ENCODE measurements at places on chromosomes 3 and 15. TPM values are rescaled to one million over a fixed set of nuclear protein-coding genes. Genes with fewer than 3 reads are reported as not detected.

DNA sequence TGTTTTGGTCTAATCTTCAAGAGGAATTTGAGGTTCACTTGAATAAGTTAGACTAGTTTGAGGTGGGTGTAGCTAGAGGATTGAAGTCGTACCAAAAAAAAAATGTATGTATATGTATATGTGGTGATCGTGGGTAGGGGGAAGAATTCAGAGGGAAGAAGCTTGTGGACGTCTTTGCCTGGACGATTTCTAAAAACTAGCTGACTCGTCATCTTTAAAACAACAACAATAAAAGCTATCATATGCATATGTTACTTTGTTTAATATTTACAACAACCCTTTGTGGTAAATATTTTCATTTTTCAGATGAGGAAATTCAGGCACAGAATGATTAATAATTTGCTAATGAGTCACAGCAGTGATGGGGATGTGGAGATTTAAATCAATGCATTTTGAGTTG is 18.1 kb downstream of the RNF111 start:
- DNase-seq = no peak
- no peaks in the 10 kb centered on the region for H3K4me1 ChIP-seq
- H3K4me3 ChIP-seq = no peak overlapping the region
- H3K27ac ChIP-seq = no peak overlapping the region
- H3K36me3 ChIP-seq = peaks cover 12% of the 10 kb centered on the region
- no peaks in the 10 kb centered on the region for H3K27me3 ChIP-seq

GRCh38 chr3:141272906-141273662 is 41.5 kb downstream of the PXYLP1 start:
- no peak overlapping the region for H3K27ac ChIP-seq
- H3K4me1 ChIP-seq = no peaks in the 10 kb centered on the region
- H3K27me3 ChIP-seq = no peaks in the 10 kb centered on the region
- H3K36me3 ChIP-seq = peaks cover 4% of the 10 kb centered on the region
- DNase-seq = no peak

DNA sequence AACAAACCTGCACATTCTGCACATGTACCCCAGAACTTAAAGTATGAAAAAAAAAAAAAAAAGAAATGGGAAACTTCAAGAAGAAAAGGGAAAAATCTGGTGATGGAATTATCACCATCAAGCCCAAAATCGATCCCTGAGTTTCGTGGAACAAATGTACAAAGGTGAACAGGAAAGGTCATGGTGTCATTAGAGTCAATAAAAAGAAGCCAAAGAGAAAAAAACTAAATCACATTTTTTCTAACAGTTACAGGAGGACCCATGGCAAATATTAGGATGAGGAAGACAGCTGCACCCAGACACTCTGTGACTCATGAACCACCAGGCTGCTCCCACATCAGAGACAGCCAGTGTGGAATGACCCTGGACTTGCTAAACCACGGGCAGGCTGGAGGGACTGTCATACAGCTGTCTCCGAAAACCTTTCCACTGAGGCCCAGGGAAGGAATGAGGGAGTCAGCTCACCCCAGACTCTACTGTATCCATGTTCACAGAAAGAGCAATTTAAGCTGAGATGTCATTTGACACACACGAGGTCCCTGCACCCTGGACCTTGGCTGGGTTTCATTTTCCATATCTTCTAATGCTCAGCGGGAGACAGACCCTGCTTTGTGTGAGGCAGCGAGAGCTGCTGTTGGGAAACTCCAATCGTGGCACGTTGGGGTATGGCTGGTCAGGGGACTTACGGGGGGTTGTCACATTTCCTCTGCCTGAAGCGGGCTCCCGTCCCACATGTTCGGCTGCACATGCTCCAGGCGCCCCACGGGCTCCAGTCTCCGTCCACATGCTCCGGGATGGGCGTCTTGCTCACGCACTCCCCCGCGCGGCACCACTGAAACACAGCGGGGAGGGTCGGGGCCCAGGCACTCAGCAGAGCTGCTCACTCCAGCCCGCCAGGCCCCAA is 210.2 kb downstream of the ADAMTS17 start:
- H3K36me3 ChIP-seq = no peaks in the 10 kb centered on the region
- H3K27ac ChIP-seq = peak overlapping the region; percentile 48
- H3K27me3 ChIP-seq = no peaks in the 10 kb centered on the region

DNA sequence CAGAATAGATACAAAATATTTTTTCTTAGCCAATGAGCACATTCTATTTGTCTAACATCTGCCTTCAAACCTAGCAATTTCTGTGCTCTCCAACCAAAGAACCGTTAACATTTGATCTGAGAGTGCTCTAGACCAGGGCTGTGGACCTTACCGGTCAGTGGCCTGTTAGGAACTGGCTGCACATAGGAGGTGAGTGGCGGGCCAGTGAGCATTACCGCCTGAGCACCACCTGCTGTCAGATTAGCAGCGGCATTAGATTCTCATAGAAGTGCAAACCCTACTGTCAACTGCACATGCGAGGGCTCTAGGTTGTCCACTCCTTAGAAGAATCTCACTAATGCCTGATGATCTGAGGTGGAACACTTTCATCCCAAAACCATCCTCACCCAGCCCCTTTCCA is 131.7 kb downstream of the CADM2 start:
- H3K4me1 ChIP-seq = no peaks in the 10 kb centered on the region
- no peaks in the 10 kb centered on the region for H3K36me3 ChIP-seq
- no peak overlapping the region for H3K27ac ChIP-seq

GRCh38 chr15:29736012-29736743 is 86.1 kb downstream of the TJP1 start:
- H3K4me1 ChIP-seq = peaks cover 14% of the 10 kb centered on the region
- DNase-seq = no peak
- H3K36me3 ChIP-seq = peaks cover 21% of the 10 kb centered on the region
- H3K4me3 ChIP-seq = no peak overlapping the region

The VWA5B2 gene
- total RNA-seq = 0.33 TPM

The ISLR2 gene
- total RNA-seq = 4.9 TPM
